Right lung (tissue), 10 donors: ENCODE measurements at places on chromosomes 11 and 22.

DNA sequence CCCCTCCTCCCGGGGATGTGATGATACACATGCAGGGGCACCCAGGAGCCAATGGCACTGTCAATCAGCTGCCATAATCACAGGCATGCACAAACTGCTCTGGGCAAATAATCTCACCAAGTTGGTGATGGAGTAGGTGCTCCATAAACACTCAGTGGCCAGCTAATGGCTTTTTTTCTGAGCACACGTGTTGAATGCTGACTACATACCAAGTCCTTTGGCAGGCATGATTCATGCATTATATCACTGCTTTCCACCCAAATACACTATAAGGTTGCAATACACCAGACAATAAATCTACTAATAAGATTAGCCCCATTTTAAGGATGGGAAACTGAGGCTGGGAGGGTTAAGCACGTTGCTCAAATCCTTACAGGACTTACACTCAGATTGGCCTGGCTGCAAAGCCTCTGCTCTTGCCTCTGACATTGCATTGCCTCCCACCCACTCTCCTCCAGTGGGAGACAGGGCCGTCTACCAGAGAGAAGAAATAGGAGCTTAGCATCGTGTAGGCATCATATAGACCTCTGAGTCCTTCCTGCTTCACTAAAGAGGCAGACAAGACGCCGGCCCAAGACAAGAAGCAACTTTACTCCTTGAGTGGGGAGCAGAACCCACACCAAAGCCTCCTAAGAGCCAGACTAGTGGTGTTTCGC, 32.7 kb upstream of the ACCSL start:
- no peak for DNase-seq

GRCh38 chr11:104488561-104488960, 324.6 kb upstream of the PDGFD start:
- no peak for DNase-seq

GRCh38 chr22:33819743-33820142, 100.5 kb downstream of the LARGE1 start:
- DNase-seq: no peak

- DNase-seq: no peak
Observed at GRCh38 chr11:110355011-110355744, 58.8 kb upstream of the RDX start.

DNA sequence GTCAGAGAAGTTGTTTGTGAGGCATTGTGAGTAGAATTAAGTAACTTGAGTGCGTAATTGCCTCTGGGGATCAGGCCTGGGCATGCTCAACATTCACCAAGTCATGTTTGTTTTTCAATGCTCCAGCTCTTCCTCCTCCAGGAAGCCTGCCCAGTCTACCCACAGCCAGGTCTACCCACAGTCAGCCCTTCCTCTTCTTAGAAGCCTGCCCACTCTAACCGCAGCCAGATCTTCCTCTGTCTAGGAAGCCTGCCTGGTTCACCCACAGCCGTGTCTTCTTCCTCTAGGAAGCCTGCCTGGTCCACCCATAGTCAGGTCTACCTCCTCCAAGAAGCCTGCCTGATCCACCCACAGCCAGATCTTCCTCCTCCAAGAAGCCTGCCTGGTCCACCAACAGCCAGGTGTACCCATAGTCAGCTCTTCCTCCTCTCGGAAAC, 25.0 kb downstream of the LRP5 start:
- no peak for DNase-seq

GRCh38 chr11:113189909-113190667, 124.3 kb upstream of the TTC12 start:
- no peak for DNase-seq

- no peak for DNase-seq
Observed at GRCh38 chr11:63761931-63762653, 6.5 kb downstream of the ZFTA start.

DNA sequence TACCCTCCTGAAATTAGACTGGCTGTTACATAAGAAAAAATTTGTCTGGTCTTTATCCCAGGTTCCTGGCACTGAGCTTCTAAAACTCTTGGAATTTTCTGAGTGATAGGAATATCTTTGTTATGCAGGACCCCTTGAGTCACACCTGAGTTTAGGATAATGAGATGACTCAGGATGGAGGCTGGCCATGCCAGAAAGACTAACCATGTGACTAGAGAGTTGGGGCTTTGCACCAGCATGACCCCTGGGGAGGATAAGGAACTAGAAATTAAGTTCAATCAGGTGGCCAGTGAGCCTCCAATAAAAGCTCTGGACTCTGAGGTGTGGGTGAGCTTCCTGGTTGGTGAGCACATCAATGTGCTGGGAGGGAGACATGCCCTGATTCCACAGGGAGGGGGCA, 88.1 kb downstream of the XRRA1 start:
- no peak for DNase-seq

DNA sequence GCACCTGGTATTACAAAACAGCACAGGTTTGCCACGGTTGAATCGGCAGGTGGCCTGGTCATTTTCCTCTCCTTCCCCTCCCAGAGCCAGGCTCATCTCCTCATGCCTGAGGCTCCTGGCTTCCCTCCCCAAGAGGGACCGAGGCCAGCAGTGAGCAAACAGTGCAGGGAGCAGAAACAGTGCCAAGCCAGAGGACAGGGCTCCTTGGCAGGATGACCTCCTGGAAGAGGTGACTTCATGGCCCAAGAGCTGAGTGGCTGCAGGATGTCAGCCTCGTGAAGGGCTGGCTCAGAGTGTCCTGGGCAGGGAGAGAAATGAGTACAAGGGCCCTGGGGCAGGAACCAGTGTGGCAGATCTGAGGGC, 22.8 kb upstream of the PPFIA1 start:
- DNase-seq: no peak

DNA sequence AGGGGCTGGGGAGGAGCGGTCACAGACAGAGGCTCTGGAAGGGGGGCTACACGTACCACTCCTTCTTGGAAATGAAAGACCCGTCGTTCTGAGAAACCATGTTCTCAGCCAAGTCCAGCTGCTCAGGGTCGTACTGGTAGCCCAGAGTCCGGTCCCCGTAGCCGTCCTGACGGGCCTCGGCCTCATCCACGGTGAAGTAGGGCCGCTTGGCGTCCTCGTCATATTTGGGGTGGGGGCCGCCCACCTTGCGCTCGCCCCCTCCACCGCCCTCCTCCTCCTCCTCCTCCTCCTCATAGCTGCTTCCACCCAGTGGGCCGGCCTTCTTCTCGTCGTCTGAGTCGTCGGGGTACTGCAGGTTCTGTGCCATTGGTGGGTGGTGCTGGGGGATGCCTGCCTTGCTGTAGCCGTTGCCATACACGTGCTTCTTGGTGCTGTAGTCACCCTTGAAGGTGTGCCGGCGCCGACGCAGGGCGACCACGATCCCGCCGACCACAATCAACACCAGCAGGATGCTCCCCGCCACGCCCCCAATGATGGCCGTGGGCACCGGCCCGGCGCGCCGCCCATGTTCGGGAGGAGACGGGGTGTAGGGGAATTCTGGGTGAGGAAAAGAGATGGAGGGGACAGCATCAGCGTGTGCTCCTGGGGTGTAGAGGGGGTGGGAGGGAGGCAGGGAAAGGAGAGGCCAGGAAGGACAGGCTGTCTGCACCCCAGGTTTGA, 64.1 kb downstream of the NECTIN1 start:
- no peak for DNase-seq

- DNase-seq: no peak
Observed at GRCh38 chr11:126375726-126376125, 20.2 kb downstream of the ST3GAL4 start.

DNA sequence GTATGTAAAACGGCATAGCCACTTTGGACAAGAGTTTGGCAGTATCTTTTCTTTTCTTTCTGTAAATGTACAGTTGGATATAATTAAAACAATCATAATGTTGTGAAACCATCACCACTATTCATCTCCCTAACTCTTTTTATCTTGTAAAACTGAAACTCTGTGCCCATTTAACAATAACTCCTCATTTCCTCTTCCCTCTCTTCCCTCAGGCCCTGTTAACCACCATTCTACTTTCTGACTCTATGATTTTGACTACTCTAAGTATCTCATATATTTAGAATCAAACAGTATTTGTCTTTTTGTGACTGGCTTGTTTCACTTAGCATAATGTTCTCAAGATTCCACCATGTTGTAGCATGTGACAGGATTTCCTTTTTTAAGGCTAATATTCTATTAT, 10.2 kb downstream of the SCUBE2 start:
- no peak for DNase-seq

- DNase-seq: no peak
Observed at GRCh38 chr11:58776891-58777710, 45.4 kb upstream of the GLYAT start.

DNA sequence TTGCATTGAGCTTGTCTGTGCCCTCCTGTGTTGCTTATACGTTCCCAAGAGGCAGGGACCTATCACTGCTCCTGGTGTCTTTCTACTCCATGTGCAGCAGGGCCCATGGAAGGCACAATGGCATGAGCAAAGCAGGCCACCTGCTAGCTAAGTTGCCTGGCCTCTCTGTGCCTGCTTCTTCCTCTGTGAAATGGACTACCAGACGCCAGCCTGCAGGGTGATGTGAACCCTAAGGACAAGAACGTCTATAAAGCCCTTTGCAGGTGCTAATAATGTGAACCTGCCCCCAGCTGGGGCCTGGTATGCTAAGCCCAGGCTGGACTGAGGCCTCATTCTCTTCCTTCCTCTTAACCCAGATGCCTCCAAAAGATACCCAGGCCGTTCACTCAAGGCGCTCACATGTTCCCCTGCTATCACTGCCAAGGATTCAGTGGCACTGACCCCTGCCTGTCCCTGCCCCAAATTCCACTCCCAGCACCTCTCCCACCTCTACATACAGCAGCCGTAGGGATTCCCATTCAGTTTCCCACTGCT, 4.0 kb downstream of the GUCD1 start:
- no peak for DNase-seq

DNA sequence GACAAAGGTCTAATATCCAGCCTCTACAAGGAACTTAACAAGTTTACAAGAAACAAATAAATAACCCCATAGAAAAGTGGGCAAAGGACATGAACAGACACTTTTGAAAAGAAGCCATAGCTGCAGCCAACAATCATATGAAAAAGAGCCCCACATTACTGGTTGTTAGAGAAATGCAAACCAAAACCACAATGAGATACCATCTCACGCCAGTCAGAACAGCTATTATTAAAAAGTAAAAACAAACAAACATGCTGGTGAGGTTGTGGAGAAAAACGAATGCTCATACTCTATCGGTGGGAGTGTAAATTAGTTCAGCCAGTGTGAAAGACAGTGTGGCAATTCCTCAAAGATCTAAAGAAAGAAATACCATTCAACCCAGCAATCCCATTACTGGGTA, 5.6 kb upstream of the SLC22A25 start:
- DNase-seq: no peak

DNA sequence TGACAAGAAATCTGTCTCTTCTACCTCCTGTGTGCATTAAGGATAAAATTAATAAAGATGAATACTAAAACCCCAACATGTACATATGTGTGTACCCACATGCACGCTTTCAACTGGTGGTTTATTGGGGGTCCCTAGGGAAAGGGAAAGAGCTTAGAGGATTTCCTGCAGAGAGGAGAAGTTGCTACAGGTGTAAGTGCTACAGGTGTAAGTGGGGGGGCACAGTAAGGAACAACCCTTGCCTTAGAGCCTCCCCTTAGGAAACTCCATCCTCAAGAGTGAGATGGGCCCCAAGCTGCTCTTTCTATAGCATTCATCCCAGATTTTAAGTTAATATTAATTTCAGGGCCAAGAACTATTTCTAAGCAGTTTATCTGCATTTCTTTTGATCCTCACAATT, 11.9 kb upstream of the ABCC8 start:
- DNase-seq: no peak

- DNase-seq: no peak
Observed at GRCh38 chr11:44174842-44175241, 79.4 kb downstream of the EXT2 start.

DNA sequence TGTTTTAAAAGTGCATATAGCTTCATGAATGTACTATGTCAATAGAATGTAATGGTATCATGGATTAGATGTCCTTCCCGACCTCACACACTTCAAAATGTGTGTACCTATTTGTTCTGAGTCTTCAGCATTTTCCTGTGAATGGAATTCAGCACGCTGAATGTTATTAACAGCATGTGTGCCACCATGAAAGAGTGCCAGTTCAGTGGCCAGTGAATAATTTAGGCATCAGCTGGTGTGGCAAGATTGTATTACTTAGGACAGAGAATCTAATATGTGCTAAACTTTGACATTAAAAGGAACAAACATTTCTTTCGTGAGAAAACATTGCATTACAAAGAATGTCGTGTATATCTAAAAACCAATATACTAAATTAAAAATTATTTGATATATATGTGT, 46.4 kb downstream of the HIPK3 start:
- no peak for DNase-seq

GRCh38 chr11:25777343-25777742, 554.6 kb upstream of the ANO3 start:
- DNase-seq: no peak

DNA sequence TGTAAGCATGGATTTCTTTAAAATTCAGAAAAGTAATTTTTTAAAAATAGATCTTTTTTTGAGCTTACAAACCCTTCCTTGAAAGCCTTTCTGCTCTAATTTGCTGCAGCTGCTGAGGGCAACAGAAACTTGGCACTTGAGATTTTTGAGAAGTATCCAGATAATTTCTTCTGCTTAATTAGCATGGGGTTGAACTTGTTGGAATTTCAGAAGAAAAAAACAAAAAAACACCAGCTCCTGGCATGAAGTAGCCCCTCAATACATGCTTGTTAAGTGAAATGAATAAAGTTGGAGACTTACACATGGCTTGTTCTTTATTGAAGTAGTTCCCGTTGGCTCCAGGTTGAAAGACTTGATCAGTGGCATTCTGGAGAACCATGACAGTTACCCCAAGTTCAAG, 331.4 kb upstream of the RAG2 start:
- DNase-seq: no peak

GRCh38 chr11:7749456-7749855, 43.2 kb upstream of the OVCH2 start:
- no peak for DNase-seq

DNA sequence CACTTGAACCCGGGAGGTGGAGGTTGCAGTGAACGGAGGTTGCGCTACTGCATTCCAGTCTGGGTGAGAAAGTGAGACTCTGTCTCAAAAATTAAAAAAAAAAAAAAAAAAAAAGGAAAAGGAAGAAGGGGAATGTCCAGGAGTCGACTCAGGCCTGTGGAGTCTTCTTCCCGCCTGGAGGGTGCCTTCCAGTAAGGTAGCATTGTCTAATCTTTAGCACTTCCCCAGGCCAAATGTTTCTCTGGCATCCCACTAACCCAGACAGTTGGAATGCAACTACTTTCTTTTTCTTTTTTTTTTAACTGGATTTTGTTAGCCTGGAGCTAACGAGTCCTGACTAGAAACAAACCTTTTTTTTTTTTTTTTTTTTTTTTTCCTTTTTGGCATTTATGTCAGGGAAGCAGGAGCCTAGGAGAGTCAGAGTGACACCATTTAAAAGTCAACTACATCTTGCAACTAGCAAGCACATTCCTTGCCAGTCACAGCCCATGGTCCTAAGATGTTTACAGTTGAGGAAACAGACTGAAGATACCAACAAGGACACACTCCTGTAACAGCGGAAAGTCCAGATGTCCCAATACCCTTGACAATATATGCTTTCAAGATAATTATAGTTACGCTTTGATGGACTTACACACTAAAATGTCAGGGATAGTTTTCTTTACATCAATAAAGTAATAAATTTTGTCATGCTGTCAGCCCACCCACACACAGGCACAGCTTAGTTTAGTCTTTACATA, 10.6 kb downstream of the PLET1 start:
- no peak for DNase-seq

- DNase-seq: no peak
Observed at GRCh38 chr11:111776398-111777093, 10.4 kb upstream of the PPP2R1B start.
